CD4-positive, alpha-beta T cell treated with Interferon alpha-2 for 1 hour (primary cell): ENCODE measurements at places on chromosomes 16 and 17.

- no peak for DNase-seq
Observed at GRCh38 chr17:61235827-61236197, 163.8 kb upstream of the TBX2 start.

- DNase-seq = no peak
Observed at GRCh38 chr17:17737961-17738894, 57.0 kb downstream of the RAI1 start.

GRCh38 chr17:76497979-76498875 is 3.0 kb downstream of the RHBDF2 start:
- no peak for DNase-seq

DNA sequence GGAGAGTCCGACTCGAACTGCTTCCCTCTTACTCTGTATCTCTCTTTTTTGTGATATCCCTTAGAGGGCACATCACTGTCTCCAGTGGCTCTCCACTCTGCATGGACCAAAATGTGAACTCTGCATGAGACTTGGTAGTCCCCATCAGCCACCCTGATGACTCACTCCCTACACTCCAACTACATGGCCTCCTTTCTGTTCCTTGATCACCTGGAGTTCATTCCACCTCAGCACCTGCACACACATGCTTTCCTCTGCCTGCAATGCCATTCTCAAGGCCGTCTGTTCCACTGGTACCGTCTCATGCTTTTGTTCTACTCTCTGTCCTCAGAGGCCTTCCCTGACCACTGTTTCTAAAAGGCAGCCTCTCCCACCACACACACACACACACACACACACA is 109.3 kb downstream of the DNAH9 start:
- no peak for DNase-seq

GRCh38 chr16:68480084-68480995 is 32.0 kb upstream of the SMPD3 start:
- no peak for DNase-seq

GRCh38 chr16:23131931-23132621 is 17.2 kb downstream of the USP31 start:
- no peak for DNase-seq

DNA sequence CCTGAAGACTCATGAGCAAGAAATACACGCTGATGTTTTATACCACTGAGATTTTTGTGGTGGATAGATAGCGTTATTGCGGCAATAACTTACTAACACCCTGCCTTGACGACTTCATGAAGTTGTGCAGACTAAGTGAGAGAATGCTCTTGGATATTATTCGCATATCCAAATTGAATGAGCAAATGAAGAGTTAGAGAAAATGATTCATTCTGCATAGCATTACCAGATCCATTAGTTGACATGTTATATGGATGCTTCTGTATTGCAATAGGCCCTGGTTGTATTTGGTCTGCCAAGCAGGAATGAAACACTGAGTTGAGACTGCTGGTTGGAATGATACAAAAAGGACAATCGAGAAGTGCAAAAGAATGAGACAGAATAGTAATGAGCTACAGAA is 247.3 kb downstream of the CA10 start:
- no peak for DNase-seq

DNA sequence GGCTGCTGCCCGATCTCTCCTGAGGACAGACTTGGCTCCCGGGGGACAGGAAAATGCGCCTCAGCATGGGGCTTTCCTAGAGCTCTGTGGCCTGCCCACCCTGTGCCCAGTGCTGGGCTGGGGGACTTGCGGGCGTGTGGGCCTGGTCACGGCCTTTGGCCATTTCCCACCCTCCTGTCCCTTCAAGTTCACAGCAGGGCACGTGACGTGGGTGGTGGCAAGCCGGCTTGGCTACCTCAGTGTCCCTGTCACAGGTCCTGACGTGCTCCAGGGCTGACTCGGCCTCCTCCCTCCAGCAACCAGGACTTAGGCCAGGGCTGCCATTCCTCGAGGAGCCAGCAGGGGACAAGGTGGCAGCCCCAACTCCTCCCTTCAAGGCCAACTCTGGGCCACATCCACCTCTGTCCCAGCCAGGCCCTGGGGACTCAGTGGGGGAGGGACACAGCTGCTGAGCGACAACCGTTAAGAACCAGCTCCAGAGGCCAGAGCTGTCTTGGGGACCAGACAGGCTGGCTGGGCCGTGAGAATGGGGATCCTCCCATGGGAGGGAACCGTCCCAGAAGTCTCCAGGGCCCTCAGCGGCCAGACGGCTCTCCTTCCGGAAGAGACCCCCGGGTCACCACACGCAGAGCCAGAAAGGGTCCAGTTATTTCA is 981 bp upstream of the UNC13D start:
- DNase-seq = peak; percentile 76

GRCh38 chr17:4551141-4551540 is 4.0 kb downstream of the MYBBP1A start:
- no peak for DNase-seq

- no peak for DNase-seq
Observed at GRCh38 chr16:86165479-86165878, 266.5 kb downstream of the IRF8 start.

DNA sequence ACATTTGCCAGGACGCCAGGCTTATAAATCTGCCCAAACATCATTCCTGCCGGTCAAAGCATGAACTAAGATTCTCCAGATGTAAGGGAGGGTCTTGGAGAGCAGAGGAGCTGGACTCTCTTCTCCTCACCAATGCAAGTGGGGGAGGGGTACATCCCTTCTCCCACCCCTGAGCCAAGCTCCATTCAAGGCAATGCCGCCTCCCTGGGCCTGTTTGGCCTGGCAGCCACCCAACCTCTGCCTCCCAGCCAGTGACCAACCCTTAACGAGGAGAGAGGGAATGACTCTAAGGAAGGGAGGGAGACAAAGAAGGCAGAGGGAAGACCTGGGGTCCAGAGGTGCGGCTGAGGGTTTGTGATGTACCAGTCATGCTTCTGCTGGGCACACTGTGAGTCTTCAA is 13.8 kb downstream of the C17orf50 start:
- no peak for DNase-seq

- no peak for DNase-seq
Observed at GRCh38 chr16:28985211-28986041, 574 bp downstream of the LAT start.

DNA sequence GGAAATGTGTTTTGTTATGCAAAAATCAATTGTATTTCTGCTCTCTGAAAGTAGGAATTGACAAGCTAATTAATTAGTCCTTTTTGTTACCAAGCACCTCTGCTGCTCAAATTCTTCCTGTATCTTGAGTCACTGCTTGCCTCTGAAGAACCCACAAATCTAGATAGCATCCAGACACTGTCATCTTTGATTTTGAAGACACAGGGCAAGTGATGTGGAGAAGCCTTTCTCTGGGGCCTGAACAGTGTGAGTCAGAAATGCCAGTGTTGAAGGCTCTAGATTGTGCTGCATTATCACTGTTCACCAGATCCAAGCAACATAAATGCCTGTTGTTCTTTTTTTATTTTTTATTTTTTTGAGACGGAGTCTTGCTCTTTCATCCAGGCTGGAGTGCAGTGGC is 10.9 kb upstream of the ST6GALNAC1 start:
- no peak for DNase-seq

DNA sequence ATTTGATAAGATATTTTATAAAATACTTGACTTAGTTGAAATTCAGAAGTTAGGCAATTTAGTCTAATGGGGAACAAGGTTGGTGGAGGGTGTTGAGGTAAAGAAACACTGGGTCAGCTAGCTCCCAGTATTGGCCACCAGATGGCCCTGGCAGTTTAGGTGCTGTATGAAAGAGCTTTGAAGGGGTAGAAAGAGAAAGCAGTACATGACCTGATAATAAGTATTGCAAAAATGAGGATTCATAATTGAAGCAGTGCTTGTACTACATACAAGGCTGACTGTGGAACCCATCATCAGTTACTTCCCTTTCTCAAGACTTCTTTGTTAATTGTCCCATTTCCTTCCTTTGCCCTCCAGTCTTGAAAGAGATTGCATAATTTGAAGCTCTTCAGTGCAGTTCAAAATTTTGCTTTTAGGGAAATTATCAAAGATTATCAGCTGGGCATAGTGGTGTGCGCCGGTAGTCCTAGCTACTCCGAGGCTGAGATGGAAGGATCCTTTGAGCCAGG is 29.4 kb downstream of the TANC2 start:
- DNase-seq = peak; percentile 23

DNA sequence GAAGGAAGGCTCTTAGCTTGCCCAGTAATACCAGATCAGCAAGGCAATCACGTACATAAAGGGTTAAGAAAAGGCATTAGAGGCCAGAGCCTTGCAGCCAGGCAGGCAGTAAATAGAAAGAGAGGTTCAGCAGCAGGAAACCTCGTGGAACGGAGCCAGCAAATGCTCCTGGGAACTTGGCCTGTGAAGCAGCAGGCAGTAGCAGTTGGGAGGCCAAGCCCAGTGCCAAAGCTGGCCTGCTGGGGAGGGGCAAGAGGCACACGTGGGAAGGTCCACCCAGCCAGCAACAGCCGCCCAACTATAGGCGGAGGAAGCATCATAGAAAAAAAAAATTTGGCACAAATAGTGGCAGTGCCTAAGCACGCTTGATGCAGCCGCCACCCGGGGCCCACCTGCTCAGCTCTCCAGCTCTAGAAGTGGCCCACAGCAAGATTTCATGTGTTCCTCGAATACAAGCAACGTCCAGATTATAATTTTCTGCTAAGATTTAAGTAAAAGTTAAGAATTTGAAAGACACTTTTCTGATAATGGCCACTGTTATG is 2339.5 kb downstream of the TP53TG3F start:
- DNase-seq = no peak

DNA sequence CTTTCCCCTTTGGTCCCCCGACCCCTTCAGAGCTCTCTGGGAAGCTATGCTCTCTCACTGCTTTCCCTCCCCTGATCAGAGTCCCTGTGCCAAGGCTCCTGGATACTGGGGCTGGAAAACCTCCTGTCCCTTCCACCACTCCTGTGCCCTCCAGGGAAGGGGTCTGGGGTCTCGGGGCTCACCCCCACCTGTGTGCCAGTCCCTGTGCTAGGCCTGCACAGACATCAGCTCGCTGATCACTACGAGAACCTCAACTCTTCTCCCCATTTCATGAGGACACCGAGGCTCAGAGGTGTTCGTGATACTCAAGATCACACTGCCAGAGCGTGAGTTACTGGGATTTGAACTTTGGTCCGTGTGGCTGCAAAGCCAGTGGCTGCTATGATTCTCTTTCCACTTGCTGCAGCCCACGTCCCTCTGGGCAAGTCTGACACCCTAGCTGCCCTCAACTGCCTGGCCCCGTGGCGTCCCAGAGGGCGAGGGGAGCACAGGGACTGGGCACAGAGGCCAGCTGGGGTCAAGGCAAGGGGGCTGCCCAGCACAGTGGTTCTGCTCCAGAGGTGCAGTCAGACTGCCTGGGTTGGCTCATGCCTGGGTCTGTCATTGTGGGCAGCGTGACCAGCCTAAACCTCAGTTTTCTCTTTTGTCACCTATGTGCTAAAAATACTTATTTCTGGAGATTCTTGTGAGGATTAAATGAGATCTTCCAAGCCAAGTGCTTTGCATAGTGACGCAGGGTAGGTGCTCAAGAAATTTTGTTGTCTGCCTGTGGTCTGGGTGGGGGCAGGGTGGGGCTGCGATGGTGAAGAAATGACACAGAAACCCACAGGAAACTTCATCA is 43.8 kb upstream of the TOB1 start:
- peak; percentile 80 for DNase-seq

GRCh38 chr16:9846362-9847099 is 335.7 kb downstream of the GRIN2A start:
- no peak for DNase-seq

GRCh38 chr17:18018411-18018921 is 20.5 kb downstream of the ATPAF2 start:
- no peak for DNase-seq

DNA sequence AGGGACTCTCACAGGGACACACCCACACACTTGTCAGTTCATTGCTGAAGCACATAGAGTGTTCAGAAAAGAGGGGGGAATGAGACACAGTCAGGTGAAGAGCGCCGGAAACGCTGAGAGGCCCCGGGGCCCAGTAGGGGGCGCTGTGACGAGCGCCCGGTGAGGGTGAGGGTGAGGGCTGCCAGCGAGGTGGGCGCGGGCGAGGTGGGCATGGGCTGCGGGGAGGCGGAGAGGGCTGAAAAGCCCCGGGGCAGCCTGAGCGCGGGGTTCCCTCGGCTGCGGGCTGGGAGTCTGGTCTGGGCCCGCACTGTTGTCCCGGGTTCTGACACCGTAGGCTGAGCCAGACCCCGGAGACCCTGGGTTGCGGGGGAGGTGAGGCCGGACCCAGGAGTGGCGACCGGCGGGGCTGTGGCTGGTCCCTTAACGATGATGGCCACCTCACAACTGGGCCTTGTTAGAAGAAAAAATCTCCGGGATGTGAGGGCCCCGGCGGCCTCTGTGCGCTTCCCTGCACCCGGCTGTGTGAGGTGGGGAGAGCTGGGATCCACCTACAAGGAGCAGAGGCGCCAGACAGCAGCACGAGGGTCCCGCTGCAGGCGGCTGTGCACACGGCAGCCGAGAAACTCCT is 91.4 kb downstream of the C16orf78 start:
- DNase-seq = no peak

GRCh38 chr16:31267332-31268032 is 7.7 kb downstream of the ITGAM start:
- DNase-seq = no peak

DNA sequence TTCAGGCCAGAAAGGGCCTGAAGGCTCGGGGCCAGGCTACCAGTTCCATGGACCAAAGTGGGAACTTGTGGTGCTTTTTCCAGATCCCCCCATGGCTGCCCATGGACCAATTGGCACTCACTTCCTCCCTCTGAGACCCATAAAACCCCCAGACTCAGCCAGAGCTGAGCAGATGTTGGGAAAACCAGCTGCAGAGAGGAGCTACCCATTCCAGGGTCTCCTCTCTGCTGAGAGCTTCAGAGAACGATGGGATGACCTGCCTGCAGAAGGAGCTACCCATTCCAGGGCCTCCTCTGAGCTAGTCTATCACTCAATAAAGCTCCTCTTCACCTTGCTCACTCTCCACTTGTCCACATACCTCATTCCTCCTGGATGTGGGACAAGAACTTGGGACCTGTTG is 52.2 kb upstream of the MED9 start:
- no peak for DNase-seq
